ENCODE measurements at places on chromosomes 3 and 15.

- DNase-seq = no peak
These were observed 101.4 kb downstream of the FNDC3B start for GRCh38 chr3:172140499-172141391.

DNA sequence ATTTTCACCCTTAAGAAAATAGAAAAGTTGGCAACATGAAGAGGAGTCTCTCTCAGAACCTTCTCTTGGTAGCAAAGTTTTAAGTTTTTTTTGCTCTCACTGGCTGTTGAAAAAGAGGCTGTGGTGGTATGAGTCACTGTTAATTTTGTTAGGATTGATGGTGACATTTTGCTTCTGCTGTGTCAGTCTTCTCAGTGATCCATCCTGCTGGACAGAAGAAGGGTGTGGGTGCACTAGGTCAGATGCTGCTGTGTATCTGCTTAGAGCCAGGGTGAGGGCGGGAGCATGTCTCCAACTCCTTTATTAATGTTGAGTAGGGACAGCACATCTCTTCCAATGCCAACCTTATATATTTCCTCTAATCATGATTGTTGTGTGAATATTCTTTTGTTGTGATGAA lies 369.5 kb downstream of the FEZF2 start:
- no peak for DNase-seq

- DNase-seq = no peak
These were observed 60.6 kb downstream of the CHSY1 start for GRCh38 chr15:101191242-101191641.

DNA sequence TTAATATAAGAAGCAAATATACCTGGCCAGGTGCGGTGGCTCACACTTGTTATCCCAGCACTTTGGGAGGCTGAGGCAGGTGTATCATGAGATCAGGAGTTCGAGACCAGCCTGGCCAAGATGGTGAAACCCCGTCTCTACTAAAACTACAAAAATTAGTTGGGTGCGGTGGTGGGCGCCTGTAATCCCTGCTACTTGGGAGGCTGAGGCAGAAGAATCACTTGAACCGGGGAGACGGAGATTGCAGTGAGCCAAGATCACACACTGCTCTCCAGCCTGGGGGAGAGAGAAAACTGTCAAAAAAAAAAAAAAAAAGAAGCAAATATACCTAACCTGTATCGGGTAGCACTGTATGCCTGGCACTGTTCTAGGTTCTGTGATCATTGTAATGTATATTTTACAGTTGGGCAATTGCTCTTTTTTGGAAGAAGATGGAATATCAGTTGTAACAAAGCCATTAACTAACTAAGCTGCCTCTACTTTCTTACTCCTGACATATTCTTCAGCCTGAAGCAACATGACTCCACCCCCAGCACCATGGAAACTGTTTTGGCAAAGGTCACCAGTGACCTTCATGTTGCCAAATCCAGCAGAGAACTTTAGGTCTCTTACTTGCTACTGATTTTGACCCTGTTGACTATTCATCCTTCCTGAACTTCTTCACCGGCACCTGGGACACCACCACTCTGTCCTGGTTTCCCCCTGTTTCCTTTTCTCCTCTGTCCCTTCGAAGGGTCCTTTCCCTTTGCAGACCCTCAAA lies 203.8 kb downstream of the RPLP1 start:
- DNase-seq = no peak

DNA sequence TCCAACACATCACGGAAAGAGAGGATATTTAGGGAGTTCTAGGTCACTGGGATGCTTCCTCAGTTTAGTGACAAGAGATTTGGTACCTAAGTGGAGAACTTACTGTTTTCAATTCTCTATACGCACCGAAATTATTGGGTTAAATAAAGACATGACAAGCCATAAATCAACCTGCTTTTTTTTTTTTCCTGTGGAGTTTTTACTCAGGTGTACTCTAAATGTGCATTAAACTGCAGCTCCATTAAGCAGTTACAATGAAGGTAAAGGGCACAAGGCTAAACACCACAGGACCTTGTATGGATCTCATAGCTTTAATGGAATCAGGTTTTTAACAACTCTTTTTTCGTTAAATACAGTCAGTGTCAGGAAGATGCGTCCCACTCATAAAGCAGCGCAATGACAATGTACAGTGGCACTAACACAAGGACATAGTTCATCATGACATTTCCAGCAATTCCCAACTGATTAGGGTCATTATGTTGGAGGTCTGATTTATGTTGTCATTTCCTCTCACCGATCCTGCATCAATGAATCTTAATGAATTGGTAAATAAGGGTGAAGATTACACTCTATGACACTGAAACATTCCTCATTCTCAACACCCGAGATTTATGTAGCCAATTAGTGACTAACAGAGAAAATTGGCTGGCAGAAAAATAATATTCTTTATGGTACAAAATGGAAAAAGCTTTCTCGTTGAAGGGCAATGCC lies 355.2 kb downstream of the FOXP1 start:
- peak; percentile 42 for DNase-seq

GRCh38 chr3:150107429-150108175 lies 136.9 kb upstream of the PFN2 start:
- DNase-seq = no peak

DNA sequence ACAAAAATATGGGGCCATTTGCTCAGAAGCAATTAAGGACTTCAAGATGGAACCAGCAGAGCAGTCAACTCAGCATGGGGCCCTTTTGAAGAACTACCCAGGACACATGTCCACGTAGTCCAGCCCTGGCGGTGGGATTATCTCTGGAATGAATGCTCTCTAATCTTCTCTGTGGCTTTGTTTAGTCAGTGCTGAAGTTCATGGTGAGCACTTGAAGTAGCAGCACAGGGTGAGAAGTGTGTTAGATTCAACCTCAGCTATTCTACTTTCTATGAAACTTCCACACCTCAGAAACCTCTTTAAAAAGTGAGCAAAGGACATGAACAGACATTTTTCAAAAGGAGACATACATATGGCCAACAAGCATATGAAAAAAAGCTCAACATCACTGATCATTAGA lies 74.4 kb downstream of the THRB start:
- DNase-seq = no peak

- DNase-seq = no peak
These were observed 32.4 kb upstream of the SNX4 start for GRCh38 chr3:125552401-125552800.

- no peak for DNase-seq
These were observed 172.6 kb upstream of the PPP2R3A start for GRCh38 chr3:135792858-135793475.

- peak; percentile 11 for DNase-seq
These were observed 21.6 kb downstream of the FANCD2 start for GRCh38 chr3:10047876-10048275.

- DNase-seq = no peak
These were observed 32.0 kb downstream of the WWTR1 start for GRCh38 chr3:149625795-149626194.

DNA sequence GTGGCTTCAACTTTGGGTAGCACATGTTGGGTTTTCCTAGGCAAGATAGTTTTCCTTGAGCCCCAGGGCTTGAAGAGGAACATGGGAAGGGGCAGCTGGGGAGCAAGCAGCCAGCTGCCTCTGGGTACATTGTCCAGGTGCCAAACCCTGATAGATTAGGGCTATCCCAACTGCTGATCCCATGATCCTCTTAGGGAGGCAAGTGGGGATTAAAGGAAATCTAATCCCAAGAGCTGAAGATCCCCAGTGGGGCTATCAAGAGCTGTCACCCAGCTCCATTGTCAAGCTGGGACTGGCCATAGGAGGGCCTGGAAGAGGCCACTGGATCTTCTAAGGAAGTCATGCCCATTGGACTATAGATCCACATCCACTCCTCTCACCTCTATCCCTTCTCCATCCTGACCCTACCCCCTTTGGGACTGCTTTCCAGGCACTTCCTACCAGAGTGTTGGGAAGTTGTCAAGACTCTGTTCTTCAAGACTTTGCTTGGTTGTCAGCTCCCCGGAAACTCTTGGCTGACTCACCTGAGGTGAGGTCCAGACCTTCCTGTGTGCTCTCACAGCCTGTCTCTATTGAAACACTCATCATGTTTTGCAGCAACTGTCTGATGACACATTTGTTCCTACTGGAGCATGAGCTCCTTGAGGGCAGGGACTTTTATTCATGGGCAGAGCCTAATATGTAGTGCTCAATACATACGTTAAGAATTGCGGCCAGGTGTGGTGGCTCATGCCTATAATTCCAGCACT lies 5.9 kb downstream of the CAMK2N2 start:
- no peak for DNase-seq

DNA sequence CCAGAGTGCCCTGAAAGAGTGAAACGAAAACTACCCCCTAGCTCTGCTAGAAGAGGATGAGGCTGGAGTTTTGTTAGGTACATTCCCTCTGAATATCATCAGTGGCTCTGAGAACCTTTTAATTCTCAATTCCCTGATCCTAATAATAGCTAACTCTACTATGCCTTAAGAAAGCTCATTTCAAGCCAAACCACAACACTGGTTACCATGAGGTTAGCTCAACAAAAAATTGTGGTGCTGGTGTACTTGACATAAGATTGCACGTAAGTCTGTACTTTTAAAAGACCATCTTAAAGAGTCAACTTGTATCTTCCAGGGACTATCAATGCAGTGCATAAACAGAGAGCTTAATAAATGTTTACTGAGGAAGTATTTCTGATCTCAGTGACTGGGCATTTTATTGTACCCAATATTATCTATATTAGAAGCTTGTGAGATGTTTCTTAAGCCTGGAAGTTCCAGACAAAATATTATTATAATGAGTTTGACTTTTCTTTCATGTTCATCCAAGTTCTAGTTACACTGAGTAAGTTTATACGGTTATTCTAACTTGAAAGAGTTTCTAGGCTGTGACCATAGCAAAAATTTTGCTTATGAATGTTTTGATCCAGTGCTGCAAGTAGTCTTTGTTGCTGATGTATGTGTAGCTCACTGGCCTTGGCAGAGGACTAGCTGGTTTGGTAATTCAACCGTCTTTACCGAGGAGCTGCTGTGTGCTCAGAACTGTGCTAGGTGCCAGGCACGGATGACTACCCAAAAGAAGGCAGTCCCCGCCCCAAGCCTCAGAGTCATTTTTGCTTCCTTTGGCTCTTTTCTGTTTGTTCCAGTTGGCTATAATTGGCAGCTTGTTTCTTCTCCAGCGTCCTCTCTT lies 334.4 kb upstream of the TRIM42 start:
- DNase-seq = no peak

DNA sequence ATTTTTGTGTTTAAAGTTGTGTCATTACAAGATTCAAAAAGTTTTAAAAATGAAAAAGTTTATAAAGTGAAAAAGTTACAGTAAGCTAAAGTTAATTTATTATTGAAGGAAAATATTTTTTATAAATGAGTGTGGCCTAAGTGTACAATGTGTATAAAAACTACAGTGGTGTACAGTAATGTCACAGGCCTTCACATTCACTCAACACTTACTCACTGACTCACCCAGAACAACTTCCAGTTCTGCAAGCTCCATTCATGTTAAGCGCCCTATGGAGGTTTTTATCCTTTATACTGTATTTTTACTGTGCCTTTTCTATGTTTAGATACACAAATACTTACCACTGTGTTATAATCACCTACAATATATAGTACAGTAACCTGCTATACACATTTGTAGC lies 76.3 kb downstream of the DTWD1 start:
- DNase-seq = no peak

GRCh38 chr3:72617424-72618024 lies 230.7 kb downstream of the SHQ1 start:
- DNase-seq = peak; percentile 24

GRCh38 chr3:32245200-32245599 lies 6.7 kb downstream of the CMTM8 start:
- no peak for DNase-seq

- DNase-seq = peak; percentile 31
These were observed 54.5 kb upstream of the UBE2E1 start for GRCh38 chr3:23751212-23751723.

DNA sequence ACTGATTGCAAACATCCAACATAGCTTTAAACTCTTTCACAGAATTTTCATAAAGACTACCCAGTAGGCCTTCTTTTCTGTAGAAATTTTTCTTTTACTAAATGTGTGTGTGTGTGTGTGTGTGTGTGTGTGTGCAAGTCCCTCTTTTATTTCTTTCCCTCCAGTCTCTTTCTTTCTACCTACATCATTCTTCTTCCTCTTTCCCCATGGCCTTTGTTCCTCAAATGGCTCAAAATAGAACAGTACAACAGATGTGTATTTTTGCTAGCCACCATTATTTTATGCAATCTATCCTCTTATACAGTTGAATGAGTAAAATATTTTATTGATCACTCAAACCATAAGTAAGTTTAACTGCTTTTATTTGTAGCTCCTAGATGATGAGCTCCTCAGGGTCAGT lies 76.4 kb downstream of the USF3 start:
- no peak for DNase-seq

DNA sequence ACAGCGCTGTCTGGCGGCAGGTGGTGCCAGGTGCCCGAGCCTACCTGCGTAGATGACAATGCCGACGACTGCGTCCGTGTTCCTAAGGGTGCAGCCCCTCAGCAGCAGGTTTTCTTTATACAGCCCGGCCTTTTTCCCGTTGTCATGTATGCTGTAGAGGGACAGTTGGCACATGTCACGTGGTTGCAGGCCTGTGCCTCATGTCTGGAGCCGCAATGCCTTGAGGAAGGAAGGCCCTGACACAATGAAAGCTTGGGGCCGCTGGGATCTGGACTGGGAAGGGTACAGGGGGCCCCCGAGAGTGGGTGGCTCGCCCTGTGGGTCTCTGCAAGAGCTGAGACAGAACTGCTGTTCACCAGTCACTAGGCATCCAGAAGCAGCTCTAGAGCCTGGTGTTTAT lies 136.0 kb downstream of the ATP10A start:
- no peak for DNase-seq

DNA sequence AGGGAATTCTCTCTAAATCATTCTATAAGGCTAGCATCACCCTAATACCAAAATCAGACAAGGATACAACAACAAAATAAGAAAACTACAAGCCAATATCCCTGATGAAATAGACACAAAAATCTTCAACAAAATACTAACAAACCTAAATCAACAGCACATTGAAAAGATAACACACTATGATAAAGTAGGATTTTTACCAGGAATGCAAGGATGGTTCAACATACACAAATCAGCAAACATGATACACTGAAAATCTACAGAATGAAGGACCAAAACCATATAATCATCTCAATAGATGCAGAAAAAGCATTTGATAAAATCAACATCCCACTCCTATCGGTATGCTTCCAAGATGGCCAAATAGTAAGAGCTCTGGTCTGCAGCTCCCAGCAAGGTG lies 39.5 kb downstream of the ALDH1A2 start:
- no peak for DNase-seq
